ENCODE measurements at places on chromosomes 1 and 21.

- DNase-seq = no peak
These were observed 25.0 kb upstream of the SLC2A1 start for GRCh38 chr1:42983693-42984092.

DNA sequence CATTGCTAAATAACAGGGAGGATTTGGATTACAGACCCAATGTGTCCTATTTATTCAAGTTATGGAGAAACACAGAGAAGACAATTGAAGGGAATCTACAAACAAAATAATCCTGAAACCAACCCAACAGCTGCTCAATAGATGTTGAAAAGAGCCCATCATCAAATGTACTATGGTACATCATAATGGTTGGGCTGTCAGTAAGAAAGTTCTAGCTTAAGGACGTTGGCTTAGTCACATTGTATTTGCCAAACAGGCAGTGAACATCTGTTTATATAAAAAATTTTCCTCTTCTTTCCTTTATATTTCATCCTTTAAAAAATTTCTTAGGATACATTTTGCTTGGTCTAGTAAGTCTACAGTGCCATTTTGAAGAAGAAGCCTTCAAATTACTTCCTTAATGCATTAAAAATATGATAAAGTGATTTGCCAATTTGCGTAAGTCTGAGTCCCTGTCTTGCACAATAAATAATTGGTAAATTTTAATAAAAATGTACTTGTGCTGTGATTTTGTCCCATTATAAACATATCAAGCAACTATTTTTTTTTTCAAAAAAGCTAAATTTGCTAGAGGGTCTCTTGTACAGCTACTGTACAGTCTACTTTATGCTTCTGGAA lies 14.4 kb downstream of the MAP3K7CL start:
- DNase-seq = no peak

- DNase-seq = no peak
These were observed 43.2 kb downstream of the GJA5 start for GRCh38 chr1:147717051-147717705.

DNA sequence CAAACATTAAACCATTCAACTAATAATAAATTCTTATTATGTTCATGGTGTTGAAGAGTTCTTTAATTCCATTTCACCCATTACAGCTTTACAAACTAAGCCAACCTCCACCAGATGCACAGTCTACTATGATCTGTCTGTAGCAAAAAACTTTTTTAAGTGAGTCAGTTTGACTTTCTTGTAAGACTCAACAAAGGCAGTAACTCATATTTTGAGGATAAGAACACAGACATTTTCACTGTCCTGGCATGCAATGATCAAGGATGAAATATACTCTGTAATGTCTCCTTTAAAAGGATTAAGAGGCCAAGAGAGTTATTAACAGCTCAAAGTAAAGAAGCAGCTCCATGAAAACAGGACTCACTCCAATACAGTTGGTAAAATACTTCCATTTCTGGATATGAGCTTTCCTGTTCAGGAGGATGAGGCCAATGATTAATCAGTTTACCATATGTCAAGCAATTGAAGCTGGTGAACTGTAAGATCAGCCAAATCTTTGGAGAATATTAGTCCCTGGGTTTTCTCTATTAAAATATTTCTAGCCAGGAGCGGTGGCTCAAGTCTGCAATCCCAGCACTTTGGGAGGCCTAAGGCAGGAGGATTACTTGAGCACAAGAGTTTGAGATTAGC lies 20.6 kb downstream of the XKR8 start:
- no peak for DNase-seq

DNA sequence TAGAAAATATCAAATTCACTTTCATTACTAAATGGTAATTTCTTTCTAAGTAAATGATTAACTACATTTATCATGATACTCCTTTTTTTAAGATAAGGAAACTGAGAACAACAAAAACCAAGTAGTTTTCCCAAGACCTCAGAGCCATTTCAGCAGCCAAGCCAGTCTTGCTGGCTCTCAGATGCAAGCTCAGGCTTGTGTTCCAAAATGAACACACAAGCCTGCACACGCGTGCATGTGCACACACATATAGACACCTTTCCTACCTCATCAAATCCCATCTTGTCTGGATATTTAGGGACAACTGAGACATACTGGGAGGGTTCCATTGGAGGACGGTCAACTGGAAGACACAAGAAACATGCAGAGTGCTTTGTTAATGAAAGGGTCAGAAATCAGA lies 83.0 kb downstream of the COLGALT2 start:
- no peak for DNase-seq

- DNase-seq = no peak
These were observed 17.2 kb downstream of the NFYC start for GRCh38 chr1:40708750-40709099.

- DNase-seq = no peak
These were observed 106.2 kb downstream of the CENPF start for GRCh38 chr1:214709241-214709640.

DNA sequence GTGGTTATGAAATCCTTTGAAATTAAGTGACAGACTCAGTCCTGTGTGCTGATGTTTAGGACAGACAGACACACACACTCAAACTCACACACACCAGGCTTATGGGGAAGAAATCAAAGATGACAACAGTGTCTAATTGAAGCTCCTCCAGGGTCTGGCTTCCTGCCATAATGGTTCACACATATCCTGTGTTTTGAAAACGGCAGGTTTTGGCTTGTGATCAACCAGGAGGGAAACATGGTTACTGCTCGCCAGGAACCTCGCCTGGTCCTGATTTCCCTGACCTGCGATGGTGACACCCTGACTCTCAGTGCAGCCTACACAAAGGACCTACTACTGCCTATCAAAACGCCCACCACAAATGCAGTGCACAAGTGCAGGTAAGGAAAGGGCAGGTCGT lies 4.6 kb downstream of the MTARC1 start:
- DNase-seq = no peak

DNA sequence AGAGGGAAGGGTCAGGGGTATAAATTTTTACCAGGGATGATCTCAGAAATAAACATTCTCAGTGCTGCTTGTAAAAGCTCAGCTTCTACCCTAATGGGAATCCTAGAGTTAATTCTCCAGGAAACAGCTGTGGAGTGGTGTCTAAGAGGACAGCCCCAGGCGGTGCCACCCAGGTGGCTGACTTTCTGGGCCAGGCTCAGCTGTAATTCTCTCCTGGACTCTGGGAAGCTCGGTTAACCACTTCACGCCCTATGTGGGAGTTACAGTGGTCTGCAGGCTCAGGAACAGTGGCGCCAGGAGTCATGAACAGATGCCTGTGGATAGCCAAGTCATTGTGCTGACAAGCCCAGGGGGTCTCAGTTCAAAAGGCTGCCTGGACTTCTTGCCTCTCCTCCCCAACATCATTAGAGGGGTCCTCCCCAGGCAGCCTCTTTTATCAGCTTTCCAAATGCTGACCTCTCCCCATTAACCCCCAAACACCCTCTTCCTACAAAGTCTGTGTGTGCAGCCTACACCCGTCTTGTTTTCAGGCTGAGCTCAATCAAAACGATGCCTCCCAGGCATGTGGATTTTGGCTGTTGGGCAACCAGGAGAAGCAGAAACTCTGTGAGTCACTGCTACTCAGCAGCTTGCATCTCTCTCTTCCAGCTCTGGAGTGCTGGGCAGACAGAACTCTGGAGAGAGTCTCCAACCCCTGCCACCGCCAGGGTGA lies 1.2 kb downstream of the HHIPL2 start:
- DNase-seq = peak; percentile 31

GRCh38 chr1:195520757-195521156 lies 1087.5 kb downstream of the KCNT2 start:
- no peak for DNase-seq

DNA sequence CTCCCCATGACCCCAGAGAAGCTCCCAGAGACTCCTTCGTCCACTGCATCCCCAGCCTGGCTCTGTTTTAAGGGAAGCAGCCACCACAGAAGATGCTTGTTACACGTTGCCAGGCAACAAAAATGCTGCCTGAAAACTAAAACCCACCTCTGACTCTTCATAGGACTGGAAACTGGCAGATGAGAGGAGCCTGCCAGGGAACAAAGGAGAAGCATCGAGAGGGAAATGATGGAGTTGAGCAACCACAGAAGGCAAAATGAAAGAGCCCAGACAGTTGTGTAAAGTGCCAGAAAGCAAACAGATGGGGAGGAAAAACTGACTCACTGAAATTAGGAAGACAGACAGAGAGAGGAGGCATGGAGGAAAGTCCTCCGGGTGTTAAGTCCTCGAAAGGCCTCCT lies 118.4 kb downstream of the KCNN3 start:
- no peak for DNase-seq

- no peak for DNase-seq
These were observed 11.6 kb downstream of the GJA5 start for GRCh38 chr1:147748676-147749350.

DNA sequence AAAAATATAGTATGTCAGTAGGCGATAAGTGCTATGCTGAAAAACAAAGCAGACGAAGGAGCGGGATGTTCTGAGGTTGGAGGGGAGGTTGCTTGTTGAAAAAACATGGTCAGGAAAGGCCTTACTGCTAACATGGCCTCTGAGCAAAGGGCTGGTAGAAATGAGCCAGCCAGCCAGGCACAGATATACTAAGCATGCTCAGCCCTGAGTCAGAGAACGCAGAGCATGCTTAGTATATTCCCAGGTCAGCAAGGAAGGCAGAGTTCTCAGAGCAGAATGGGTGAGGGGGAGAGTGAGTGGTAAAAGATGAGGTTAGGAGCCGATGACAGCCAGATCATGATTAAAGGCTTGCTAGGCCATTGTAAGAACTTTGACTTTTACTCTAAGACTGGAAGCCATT lies 36.7 kb downstream of the ZBTB40 start:
- DNase-seq = no peak

DNA sequence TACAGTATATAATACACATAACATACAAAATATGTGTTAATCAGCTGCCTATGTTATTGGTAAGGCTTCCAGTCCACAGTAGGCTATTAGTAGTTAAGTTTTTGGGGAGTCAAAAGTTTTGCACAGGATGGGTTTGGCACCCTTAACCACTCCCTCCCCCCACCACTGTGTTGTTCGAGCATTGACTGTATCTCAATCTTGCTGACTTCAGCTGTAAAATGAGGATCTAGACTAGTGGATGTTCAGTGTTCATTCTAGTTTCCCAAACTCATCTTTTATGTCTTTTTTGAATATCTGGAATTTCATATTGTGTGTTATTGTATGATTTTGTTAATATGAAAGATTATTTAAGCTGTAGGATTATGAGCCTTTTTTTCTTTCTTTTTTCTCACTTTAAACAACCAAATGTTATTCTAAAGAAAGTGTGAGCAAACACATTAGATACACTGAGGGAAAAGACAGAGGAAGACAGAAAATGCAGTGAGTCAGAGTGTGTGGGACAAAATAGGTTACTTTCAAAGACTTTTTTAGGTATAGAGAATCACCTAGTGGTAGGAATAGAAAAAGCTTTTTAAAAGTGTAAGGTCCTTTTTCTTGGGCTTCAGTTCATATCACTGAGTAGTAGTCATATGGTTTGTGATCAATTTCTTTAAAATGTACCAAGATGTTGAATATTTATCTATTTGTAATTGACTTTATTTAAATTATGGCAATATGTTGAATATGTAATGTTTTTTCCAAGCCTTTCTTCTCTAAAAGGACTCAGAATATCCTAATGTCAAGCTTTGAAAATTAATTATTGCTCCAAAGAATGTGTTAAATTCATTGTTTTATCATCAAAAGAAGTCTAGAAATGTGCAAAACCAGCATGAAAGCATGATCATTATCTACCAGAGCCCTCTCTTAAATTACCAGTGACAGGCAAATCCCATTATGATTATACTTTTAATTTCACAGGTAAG lies 17.9 kb upstream of the CENPF start:
- DNase-seq = peak; percentile 6

GRCh38 chr1:203100516-203100869 lies 14.7 kb upstream of the MYOG start:
- DNase-seq = no peak

DNA sequence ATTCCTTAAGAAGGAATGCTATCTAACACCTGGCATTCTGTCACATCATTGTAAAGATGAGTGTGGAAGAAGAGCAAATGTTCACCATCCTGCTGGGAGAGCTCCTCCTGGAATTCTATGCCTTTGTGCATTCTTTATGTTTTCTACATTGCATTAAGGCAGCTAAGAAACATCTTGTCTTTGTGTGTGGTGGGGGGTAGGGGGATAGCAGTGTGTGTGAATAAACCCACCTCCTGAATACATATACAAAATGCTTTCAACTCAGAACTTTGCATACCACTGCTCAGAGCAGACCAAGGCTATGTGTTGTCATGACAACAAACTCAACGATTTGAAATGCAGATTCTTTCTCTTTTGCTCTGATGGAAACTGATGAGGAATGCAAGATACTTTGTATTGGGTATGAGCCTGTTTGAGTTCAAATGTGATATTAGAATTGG lies 193.6 kb upstream of the KAZN start:
- no peak for DNase-seq

GRCh38 chr1:222910699-222911098 lies 95.9 kb downstream of the DISP1 start:
- DNase-seq = no peak

DNA sequence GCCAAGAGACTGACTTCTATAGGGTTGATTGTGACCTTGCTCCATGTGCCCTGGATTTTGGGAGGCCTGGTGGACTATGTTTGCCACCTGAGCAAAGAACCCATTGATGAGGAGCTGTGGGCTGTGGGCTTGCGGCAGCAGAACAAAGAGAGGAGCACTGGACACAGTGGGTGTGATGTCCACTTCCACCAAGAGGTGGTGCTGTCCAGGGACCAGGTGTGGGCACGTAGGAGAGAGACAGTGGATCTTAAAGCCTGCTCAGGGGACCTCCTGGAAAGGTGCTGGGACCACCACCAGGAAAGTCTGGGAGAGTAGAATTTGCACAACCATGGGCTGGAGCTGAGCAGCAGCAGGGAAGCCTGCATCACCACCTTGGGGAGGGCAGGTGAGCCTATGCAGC lies 106.7 kb upstream of the ETS2 start:
- no peak for DNase-seq

- no peak for DNase-seq
These were observed 22.3 kb downstream of the LDLRAD1 start for GRCh38 chr1:53995683-53996082.

- no peak for DNase-seq
These were observed 39.3 kb upstream of the C1orf198 start for GRCh38 chr1:230907472-230908205.

DNA sequence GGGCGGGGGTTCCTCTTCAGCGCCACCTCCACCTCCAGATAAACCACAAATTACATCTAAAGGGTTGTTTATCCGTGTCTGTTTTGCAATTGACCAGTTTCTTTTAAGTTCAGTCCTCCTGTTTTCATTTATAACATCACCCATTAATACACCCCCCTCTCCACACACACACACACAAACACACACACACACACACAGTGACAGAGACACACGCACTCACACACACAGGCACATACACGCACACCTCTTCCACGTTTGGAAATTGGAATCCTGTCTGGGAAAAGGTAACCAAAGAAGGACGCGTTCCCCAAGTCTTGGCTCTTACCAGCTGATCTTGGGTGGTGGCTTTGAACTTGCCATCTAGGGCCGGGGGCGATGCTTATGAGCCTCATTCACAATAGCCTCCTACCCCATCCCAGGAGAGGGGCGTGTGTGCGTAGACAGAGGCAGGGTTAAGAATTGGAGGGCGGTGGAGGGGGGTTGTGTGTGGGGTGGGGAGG lies 442 bp upstream of the CSMD2 start:
- no peak for DNase-seq
